ENCODE measurements at places on chromosomes 5 and 9. TPM values are rescaled to one million over a fixed set of nuclear protein-coding genes. Genes with fewer than 3 reads are reported as not detected.

DNA sequence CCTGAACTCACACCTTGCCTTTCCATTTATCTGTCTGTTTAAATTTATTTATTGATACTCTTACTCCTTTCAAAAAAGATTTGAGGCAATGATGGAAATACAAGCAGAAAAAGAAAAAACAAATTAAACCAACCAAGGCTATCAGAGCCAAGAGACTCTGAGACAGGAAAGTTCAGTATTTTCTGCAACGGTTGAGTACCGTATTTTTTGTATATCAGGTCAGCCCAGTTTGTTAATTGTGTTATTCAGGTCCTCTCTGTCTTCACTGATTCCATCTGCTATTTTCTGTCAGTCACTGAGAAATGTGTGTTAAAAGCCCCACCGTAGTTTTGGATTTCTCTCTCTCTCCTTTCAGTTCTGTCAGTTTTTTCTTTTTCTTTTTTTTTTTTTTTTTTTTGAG lies 134.5 kb upstream of the SMIM23 start:
- no peaks in the 10 kb centered on the region for H3K27me3 ChIP-seq
- H3K36me3 ChIP-seq, result no peaks in the 10 kb centered on the region
- no peak overlapping the region for H3K4me3 ChIP-seq
- H3K27ac ChIP-seq, result no peak overlapping the region
- DNase-seq, result no peak

DNA sequence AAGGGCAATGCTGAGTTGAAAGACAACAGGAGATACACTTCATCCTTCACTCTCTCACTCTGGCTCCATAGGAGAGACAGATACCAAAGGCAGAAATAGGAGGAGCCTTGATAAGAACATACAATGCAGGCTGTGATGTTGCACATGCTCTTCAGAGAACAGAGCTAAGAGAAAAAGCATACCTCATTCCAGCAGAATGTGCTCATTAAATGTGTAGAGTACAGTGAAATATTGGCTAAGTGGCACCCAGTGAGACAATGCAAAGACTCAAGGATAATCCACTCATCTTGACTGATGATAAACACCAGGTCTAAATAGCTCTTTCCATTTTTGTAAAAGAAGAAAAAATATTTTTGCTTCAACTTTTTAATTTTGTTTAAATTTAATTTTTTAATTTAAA lies 139.7 kb downstream of the OR2K2 start:
- H3K27ac ChIP-seq, result no peak overlapping the region
- no peak overlapping the region for H3K4me3 ChIP-seq
- no peaks in the 10 kb centered on the region for H3K27me3 ChIP-seq
- peaks cover 6% of the 10 kb centered on the region for H3K4me1 ChIP-seq

DNA sequence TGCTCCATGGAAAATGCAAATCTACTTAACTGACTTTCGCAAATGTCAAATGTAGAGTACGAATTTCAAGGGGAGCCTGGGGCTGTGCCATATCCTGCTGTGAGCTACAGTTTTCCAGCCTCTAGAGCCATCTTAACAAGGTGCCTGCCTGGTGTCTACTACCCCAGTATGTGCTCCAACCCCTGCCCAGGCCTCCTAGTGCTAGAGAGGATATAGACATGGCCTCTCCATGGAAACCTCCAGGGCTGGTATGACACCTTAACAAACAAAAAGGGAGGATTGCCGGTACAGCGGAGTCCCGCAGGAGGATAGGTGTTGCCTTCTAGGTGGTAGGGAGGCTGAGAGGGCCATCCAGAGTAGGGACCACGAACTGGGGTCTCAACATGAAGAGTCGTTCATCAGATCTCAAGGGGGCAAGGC lies 13.6 kb upstream of the IL3 start:
- no peaks in the 10 kb centered on the region for H3K36me3 ChIP-seq
- H3K4me1 ChIP-seq, result no peaks in the 10 kb centered on the region
- H3K4me3 ChIP-seq, result no peak overlapping the region
- DNase-seq, result peak; percentile 57

DNA sequence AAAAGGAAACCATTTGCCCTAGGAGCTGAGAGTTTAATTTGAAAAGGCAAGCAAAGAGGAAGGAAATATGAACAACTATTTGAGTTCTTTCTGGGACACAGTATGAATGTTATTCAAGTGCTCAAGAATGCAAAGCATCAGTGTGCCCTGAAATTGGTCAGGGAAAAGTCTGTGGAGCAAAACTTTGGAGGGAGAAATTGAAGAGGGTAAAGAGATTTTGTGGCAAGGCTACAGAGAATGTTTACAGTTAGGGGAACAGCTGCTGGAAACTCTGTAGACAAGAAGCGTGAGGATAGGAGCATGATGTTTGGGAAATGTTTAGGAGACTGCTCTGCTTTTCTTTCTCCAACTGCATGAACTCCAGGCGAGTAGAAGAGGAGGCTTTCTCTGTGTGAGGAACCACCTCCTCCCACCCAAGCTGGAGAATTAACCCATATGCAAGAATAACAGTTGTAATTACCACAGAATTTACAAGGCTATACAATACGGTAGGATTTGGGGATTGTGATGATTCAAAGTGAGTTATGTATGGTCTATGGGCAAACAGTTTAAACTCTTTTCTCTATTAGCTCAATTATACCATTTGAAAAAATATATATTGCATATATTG lies 75.4 kb upstream of the IL7R start:
- no peak for DNase-seq
- H3K36me3 ChIP-seq, result no peaks in the 10 kb centered on the region
- H3K27ac ChIP-seq, result peak overlapping the region; percentile 57
- H3K27me3 ChIP-seq, result no peaks in the 10 kb centered on the region

DNA sequence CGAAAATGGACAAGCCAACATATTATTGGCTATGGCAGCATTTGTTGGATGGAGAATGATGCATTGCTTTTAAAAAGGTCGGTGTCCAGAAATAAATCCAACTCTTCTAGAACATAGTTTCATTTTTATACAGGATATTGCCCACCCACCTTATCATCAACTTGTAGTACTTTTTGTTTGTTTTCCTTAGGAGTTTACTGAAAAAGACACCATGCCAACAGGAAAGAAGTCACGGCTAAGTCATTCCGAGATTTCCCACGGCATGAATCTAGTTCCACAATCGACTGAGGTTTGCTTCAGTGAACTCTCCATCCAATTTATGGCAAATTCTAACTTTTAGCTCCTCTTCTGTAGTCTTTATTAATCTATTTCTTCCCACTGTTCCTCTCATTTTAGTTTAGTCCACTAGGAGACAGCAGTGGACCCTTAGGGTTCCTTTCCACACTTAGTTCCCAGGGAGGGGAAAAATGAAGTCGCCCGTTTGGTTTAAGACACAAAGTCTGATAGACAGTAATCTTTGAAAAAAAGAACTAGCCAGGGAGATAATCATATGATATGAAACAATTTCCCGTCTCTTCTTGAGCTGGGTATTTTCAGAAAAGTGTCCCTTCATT lies 237.5 kb downstream of the AP3B1 start:
- peaks cover 2% of the 10 kb centered on the region for H3K36me3 ChIP-seq
- H3K27me3 ChIP-seq, result no peaks in the 10 kb centered on the region
- no peak overlapping the region for H3K4me3 ChIP-seq
- no peak for DNase-seq

DNA sequence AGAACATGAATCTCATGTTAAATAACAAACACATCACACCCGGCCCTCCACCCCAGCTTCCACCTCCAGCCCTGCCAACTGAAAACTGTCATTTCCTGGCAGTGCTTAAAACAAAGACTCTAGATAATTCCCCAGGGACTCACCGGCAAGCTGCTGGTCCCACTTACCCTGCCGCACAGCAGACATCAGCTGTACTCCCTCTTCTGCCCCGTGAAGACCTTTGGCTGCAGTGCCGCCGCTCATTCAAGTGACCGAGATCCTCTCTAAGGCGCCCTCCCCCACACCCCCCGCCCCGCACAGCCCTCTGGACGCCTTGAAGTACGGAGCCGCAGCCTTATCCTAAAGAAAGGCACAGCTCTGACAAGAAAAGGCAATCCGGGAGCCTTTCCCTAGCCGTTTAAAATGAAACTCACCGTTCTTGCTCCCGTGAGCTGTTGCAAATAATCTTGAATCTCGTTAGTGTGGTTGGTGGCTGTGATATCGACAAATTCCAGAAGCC lies 434 bp downstream of the GLRX start:
- H3K36me3 ChIP-seq, result no peaks in the 10 kb centered on the region
- peak overlapping the region; percentile 89 for H3K4me3 ChIP-seq
- peaks cover 53% of the 10 kb centered on the region for H3K4me1 ChIP-seq
- no peaks in the 10 kb centered on the region for H3K27me3 ChIP-seq

GRCh38 chr5:32014096-32014745 lies 159.9 kb downstream of the GOLPH3 start:
- H3K36me3 ChIP-seq, result peaks cover 8% of the 10 kb centered on the region
- no peak overlapping the region for H3K4me3 ChIP-seq
- H3K27ac ChIP-seq, result no peak overlapping the region

DNA sequence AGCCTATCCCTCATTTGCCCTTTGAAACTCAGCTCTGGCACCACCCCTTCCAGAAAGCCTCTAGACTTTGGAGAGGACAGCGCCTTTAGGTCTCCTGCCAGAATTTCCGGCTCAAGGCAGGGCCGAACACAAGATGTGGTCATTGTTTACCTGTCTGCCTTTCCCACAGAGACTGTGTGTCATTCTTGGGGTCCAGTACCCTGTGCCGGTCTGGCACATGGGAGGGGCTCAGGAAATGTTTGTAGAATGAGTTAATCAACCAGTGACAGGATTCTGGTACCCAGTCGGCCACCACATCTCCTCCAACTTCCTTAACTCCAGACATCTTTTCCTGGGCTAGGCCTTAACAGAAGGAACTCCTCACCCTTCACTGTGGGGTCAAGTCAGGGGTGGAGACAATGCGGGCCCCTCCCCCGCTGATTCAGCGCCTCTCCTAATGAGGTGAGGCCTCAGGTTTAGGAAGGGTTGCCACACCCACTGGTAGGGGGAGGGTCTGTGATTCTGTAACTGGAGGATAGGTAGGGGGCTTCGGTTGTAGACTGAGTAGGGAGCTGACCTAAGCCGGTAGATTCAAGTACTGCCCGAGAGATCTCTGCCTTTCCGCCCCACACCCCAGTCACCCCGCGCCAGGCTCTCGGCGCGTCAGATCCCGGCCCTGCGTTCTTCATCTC lies 29.3 kb downstream of the PCDH1 start:
- no peaks in the 10 kb centered on the region for H3K27me3 ChIP-seq
- peak overlapping the region; percentile 85 for H3K27ac ChIP-seq
- peak overlapping the region; percentile 80 for H3K4me3 ChIP-seq
- peaks cover 49% of the 10 kb centered on the region for H3K4me1 ChIP-seq
- H3K36me3 ChIP-seq, result peaks cover 2% of the 10 kb centered on the region
- DNase-seq, result no peak

The SRA1 gene
- 50.4 TPM for total RNA-seq

DNA sequence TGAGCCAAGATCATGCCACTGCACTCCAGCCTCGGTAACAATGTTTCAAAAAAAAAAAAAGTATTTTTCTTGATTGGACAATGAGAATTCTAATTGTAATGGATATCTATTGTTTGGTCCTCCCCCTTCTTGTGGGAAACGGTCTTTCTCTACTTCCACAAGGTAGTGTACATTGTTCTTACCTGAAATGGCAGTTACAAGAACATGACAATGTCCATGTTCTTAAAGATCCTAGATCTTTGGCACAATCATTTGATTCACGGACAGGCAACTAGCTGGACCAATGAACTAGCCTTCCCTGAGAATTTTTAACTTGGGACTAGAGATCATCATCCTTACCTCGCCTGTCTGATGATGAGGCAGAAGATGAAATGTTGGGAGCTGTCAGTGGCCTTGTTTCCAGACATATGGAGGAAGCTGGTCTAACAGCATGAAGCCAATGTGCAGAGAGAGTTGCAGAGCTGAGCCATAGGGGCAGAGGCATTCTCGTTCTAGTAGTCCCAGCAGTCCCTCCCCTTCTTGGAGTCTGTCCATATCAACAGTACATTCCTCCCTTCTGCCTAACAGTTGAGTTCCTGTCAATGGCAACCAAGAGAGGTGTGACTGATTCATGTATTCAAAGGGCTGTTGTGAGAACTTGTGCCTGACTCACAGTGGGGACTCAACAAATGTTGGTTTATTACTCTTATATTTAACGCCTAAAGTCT lies 2.1 kb upstream of the MARCHF6 start:
- H3K27ac ChIP-seq, result no peak overlapping the region
- H3K4me1 ChIP-seq, result peaks cover 31% of the 10 kb centered on the region
- no peak overlapping the region for H3K4me3 ChIP-seq
- H3K27me3 ChIP-seq, result no peaks in the 10 kb centered on the region

GRCh38 chr9:128007566-128008138 lies 26.9 kb upstream of the EEIG1 start:
- H3K36me3 ChIP-seq, result peaks cover 2% of the 10 kb centered on the region
- no peak overlapping the region for H3K4me3 ChIP-seq
- no peaks in the 10 kb centered on the region for H3K27me3 ChIP-seq
- DNase-seq, result no peak
- H3K4me1 ChIP-seq, result peaks cover 6% of the 10 kb centered on the region

- peaks cover 59% of the 10 kb centered on the region for H3K4me1 ChIP-seq
- DNase-seq, result no peak
- no peak overlapping the region for H3K27ac ChIP-seq
Observed at GRCh38 chr9:95460518-95461164, 56.1 kb downstream of the PTCH1 start.

The WDR38 gene
- not detected for total RNA-seq

DNA sequence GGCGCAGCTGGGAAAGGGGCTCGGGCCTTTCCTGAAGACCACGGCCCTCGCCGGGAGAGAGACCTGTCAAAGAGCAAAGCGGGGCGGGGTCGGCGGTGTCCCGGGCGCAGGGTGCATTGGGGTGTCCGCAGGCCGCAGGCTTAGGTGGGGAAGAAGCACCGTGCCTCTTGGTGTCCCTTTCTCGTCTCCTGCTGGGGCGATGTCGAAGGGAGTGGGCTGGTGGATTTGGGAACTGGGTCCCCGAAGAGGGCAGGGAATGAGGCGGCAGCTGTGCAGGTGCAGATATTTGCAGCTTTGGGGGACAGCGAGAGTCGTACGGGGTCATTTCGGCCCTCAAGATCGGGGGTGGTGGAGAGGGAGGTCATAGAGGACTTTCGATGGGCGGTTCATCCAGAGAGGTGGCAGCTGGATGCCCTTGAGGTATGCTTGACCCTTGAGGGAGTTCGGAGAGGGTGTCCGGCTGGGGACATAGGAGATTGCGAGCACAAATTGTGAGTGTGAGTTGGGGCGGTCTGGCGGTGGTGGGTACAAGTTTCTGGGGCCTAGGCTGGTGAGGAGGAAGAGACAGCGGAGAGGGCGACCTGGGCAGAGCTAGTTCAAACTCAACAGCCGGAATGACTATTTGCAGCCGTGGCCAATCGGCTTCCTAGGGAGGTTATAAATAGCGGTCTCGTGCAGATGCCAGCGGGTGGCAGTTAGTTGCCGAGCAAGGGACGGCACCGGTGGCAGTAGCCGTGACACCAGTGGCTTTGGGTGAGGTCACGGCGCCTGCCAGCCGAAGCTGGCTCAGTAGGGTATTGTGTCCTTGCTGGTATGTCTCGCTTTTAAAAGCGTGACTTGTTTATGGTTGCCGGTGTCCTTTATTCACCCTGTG lies 601 bp downstream of the NNT start:
- peak overlapping the region; percentile 93 for H3K4me3 ChIP-seq
- DNase-seq, result peak; percentile 87
- H3K4me1 ChIP-seq, result peaks cover 46% of the 10 kb centered on the region
